ACHN (cell line): ENCODE measurements at places on chromosomes 16 and 17.

GRCh38 chr16:852451-853185 lies 52.1 kb upstream of the GNG13 start:
- no peak for DNase-seq

GRCh38 chr17:63278728-63279442 lies 167.2 kb downstream of the CYB561 start:
- no peak for DNase-seq

GRCh38 chr16:67252609-67253497 lies 4.1 kb downstream of the SLC9A5 start:
- DNase-seq, result no peak

DNA sequence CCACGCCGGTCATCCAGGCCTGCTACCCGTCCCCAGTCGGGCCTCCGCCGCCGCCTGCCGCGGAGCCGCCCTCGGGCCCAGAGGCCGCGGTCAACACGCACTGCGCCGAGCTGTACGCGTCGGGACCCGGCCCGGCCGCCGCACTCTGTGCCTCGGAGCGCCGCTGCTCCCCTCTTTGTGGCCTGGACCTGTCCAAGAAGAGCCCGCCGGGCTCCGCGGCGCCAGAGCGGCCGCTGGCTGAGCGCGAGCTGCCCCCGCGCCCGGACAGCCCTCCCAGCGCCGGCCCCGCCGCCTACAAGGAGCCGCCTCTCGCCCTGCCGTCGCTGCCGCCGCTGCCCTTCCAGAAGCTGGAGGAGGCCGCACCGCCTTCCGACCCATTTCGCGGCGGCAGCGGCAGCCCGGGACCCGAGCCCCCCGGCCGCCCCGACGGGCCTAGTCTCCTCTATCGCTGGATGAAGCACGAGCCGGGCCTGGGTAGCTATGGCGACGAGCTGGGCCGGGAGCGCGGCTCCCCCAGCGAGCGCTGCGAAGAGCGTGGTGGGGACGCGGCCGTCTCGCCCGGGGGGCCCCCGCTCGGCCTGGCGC lies 2.4 kb downstream of the HIC1 start:
- no peak for DNase-seq

DNA sequence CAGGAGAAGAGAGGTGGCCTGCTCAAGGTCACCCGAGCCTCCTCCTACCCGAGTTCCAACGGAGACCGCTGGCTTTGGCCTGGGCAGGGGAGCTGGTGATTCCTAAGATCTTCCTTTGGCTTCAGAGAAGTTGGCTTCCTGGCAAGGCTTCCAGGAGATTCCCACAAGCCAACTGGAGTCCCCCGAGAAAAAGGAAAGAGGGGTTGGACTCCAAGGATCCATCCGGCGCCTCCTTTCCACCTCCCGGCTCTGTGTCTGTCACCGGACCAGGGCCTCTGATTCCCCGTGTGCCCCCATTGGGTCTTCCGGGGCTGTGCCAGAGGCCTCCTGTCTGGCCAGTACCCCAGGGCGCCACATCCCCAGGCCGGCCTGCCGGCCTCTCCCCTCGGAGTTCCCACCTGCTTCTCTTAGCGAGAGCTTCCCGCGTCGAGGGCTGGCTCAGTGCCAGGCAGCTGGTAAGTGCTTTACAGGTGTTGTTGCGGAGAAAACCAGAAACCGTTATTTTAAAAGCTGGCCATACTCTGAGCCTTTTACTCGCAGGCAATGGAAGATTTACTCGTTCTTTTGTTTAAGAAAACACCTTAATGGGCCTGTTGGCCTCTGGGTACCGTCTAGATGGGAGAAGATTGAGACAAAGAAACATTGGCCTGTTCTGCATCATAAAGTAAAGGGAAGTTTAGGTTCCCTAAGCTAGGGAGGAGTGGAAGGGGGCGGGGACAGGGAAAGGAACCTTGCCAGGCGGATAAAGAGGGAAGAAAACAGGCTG lies 258.4 kb upstream of the SDK2 start:
- no peak for DNase-seq

DNA sequence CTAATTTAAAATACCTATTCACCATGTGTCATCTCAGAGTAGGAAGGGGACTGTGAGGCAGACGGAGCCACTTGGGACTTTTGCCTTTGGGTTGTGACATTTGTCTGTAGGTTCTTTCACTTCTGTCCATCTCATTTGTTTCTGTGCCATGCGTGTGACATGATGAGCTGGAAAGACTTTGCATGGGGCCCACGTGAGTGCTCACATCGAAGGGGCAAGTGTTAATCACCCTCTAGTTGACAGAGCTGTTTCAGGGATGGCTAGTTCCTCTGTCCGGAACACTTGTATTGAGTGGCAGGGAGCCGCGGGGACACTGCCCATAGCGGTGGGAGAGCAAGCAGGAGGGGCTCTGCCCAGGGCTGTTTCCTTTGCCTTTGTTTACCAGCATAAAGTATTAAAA lies 112.0 kb downstream of the RPTOR start:
- no peak for DNase-seq

GRCh38 chr16:85621698-85622428 lies 8.7 kb downstream of the GSE1 start:
- DNase-seq, result no peak

GRCh38 chr17:47295037-47295873 lies 28.5 kb upstream of the EFCAB13 start:
- no peak for DNase-seq

DNA sequence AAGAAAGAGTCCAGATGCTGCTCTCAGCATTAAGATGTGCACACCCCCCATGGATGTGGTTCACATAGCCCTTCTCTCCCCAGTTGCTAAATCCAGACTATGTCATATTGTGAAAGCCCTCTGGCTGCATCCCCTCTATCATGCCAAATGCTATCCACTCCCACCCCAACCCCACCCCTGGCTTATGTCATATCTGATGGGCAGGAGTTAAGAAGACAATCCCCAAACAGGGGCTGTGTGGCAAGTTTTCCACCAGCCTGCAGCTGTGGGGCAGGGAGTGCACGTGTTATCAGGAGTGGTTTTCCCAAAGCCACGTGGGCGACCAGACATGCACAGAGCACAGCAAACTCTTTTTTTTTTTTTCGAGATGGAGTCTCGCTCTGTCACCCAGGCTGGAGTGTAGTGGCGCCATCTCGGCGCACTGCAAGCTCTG lies 10.0 kb downstream of the FAM117A start:
- no peak for DNase-seq

DNA sequence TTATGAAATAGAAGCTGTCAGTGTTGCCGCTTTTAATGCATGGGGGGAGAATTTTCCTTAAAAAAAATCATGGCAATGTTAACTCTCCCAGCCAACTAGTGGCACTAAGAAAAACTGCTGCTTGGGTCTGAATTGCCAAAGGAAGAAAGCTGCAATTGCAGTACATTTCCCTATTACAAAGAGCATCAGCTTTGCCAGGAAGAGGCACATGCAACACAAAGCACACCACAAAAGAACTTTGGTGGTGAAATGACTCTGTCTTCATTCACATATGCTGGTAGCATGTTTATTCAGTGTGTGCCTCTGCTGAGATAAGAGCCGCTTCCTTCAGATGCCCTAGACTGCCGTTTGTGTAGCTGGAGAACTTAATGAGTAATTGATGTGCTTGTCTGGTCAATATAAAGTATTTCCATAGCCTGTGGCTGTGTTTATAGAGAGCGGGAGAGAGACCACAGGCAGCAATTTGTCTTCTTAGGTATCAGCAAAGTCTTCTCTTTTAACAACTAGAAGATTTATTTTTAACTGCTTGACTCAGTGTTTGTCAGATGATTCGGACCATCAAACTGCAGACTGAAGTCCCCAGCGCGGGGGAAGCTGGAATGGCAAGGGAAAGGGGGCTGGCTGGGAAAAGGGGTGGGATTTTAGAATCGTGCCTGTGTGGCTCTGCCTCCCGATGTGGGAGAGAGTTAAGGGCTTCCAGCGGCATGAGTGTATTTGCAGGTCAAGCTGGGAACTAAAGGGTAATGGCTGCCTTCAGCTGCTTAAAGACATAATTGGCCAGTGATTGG lies 115.1 kb downstream of the MRTFB start:
- DNase-seq, result peak; percentile 68

- DNase-seq, result no peak
These were observed 826.4 kb downstream of the CDH11 start for GRCh38 chr16:64295466-64295865.

- no peak for DNase-seq
These were observed 170.3 kb downstream of the FOXL1 start for GRCh38 chr16:86748652-86749051.

DNA sequence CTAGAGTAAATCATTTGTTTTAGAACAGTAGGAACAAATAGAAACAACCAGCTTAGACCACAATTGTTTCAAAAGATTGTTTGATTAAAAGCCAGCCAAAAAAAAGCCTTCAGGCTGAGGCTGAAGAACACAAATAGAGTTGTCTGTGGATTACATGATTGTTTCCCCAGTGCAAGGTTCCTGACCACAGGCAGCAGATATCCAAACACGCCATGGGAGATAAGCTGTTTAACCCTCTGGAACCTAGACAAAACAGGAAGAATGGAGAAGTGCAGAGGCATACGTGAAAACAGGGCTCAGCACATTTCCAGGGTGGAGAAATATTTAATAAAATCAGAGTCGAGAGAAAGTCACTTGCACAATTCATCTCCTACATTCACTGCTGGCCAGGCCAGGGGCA lies 21.0 kb downstream of the ATPAF2 start:
- DNase-seq, result no peak

DNA sequence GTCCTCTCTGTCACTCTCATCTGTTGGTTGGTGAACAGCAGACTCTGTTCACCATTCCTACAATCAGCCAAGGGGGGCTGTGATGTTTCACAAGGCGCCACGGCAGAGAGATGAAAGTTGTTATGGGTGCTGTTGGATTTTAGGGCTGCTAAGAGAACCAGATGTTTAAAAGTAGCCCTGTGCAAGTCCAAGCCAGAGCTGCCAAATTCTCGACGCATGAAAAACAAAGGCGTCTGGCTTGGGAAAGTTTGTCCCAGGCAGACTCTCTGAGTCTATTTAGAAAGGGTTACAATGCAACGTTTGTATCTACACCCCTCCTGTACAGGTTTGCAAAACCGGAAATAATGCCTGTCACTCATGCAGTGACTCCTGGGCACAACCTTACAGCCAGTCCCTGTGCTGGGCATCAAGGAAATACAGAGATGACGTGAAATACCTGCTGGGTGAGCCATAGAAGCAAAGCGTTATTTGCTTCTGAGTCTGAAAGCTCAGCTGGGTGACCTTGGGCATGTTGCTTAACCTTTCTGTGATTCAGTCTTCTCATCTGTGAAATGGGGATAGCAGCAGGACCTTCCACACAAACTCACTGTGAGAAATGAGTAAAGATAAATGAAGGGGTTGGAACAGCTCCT lies 74.8 kb downstream of the XYLT1 start:
- DNase-seq, result no peak

DNA sequence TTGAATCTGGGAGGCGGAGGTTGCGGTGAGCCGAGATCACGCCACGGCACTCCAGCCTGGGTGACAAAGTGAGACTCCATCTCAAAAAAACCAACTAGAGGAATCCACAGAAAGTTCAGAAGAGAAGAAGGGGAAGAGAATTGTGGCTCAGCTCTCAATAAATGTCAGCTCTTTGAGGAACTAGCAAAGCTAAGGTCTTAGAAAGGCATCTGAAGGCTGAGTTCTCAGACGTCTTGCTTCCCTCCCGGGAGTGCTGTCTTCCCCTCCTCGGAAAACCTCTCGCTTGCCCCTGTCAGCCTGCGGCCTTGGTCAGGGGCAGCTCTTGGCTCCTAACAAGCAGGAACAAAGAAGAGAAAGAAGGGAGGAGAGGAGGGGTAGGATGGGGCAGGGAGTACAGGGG lies 5.3 kb downstream of the SHPK start:
- no peak for DNase-seq

DNA sequence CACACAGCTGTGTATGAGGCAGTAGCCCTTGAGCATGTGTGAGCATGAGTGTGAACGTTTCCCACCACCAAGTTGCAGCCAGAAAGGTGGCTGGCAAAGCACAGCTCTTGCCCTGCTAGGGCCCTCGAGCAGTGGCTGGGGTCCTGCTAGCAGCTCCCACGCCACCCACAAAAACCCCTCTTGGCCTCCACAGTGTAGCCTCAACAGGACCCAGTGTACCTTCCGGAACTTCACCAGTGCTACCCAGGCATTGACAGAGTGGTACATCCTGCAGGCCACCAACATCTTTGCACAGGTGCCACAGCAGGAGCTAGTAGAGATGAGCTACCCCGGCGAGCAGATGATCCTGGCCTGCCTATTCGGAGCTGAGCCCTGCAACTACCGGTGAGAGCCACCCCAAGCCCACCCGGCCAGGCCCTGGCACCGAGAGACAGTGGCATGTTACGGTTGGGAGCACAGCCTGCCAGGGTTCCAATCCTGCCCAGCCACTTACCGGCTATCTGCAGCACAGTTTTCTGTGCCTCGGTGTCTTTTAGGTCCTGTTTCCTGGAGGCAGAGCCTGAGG lies 53.1 kb downstream of the SCNN1B start:
- no peak for DNase-seq

- DNase-seq, result no peak
These were observed 144.1 kb downstream of the PITPNC1 start for GRCh38 chr17:67520916-67521774.

GRCh38 chr16:51151961-51152663 lies 1.0 kb upstream of the SALL1 start:
- peak; percentile 92 for DNase-seq

DNA sequence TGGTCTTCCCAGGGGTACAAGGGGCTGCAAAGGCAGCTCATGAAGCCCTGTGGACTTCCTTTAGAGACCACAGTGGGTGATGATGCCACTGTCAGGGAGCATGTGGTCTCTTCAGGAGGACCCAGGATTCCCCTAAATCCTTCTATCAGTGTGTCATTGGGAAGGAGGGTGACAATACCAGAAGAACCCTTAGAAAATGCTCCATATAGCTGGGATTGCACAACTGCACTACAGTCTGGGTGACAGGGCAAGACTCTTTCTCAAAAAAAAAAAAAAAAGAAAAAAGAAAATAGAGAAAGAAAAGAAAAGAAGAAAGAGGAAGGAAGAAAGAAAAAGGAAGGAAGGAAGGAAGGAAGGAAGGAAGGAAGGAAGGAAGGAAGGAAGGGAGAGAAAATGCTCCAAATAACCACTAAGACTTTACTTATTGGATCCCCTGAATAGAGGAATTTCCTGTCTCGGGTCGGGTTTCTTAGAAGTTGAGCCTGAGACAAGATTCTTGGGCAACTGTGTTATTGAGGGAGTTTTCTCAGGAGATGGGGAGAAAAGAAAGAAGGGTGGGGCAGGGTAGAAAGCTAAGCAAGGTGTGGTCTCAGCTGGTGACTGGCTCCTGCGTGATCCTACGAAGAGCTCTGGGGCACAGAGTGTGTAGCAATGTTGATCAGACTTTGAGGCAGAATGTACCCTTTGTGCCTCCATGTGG lies 83.1 kb upstream of the DNAH9 start:
- DNase-seq, result no peak

- DNase-seq, result peak; percentile 77
These were observed 597 bp downstream of the LIG3 start for GRCh38 chr17:34980681-34981537.
